ENCODE measurements at places on chromosomes 13 and 19.
A peak's percentile ranks its signal among the peaks of the same experiment; 100 is the strongest.

DNA sequence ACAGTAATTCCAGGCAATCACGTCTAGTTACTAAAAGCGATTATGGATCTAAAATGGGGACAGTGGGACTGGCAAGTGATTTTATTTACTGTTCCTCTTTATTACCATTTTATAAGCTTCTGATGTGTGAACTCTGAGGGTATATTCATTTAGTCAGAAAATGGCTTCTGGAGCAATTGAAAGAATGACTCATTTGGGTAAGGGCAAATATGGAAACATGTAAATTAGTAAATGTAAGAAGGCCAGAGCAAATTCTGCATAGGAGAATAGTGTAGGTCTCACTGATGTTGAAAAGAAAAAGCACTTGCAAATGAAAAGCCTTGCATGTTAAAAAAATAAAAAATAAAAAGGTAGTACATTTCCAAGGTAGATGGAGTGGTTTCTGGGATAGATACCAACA is 262.2 kb downstream of the KLF5 start:
- DNase-seq: no peak

- DNase-seq: no peak
Observed at GRCh38 chr19:4722671-4723594, 709 bp downstream of the DPP9 start.

GRCh38 chr19:4759388-4760284 is 31.9 kb upstream of the FEM1A start:
- peak; percentile 58 for DNase-seq

- DNase-seq: no peak
Observed at GRCh38 chr19:38932425-38933179, 1.9 kb downstream of the MRPS12 start.

- no peak for DNase-seq
Observed at GRCh38 chr13:92179223-92179622, 780.8 kb downstream of the GPC5 start.

GRCh38 chr13:21741396-21741979 is 70.6 kb downstream of the FGF9 start:
- DNase-seq: no peak

All from stimulated activated CD8-positive, alpha-beta memory T cell treated with anti-CD3 and anti-CD28 coated beads, Interleukin-4, amount 100 ng/mL, for 24 hours (primary cell).